T follicular helper cell (primary cell): ENCODE measurements at places on chromosomes 5 and 9.

DNA sequence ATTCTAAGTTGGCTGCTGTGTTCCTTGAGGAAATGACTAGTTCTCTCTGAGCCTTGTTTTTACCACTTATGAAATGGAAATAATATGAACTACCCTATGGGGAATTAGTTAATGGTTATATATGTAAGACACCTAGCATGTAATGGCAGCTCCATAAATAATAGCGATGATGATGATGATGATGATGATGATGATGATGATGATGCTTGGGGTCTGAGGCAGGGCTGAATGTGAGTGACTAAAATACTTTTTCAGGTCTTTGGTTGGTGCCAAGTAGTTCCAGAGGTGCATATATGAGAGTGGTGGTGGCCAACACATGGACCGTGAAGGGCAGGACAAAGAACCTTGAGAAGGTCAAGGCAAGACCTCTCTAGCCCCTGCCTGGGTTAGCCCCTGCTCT, 123.3 kb upstream of the PANK3 start:
- no peak for DNase-seq

DNA sequence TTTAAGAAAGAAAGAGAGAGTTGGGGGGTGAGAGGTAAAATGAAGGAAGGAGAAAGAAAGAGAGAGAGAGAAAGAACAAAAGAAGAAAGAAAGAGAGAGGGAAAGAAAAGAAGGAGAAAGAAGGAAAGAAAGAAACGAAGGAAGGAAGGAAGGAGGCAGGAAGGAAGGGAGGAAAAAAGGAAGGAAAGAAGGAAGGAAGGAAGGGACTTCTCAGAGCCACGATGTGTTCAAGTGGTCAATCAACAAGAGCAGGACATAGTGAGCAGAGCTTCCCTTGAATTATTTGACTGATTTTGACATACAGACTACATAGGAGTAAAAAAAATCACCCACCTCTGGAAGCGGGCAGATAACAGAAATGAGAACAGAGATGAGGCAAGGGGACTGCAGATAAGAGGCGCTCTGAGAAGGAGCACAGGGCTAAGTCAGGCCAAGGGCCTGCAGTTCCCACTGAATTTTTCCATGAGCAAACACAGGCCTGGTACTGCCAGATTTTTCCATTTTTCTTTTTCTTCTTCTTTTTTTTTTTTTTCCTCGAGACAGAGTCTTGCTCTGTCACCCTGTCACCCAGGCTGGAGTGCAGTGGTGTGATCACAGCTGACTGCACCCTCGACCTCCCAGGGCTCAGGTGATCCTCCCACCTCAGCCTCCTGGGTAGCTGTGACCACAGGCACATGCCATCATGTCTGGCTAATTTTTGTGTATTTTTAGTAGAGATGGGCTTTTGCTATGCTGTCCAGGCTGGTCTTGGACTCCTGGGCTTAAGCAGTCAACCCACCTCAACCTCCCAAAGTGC, 77.7 kb upstream of the IL17B start:
- no peak for DNase-seq

DNA sequence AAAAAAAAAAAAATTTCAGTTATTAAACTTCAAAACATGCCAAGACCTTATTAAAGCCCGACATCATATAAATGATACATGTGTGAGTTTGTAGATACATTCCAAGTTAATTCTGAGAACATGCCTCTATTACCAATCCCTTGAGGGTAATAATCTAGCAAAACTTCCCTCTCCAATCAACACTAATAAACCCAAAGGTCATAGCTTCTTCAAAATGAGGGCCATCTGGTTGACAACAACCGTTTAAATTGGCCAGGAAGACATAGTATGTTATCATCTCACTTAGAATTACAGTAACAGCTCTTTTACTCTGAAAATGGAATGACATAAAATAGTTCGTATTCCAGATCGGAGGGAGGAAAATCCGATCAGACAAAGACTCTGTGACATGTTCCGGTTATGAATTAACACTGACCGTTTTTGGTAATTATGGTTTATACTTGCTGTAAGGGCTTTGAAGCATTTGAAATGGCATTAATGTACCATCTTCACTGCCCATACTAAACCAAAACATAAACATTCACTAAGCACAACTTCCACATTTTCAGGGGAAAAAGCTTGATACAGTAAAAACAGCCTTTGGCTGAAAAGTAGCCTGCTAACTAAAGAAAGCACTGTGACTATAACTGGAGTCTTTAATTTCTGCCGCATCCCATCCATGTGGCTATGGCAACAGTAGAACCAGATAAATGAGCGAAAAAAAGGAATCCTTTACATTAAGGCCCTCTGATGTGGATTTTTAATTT, 50.3 kb downstream of the ANKH start:
- DNase-seq, result no peak

DNA sequence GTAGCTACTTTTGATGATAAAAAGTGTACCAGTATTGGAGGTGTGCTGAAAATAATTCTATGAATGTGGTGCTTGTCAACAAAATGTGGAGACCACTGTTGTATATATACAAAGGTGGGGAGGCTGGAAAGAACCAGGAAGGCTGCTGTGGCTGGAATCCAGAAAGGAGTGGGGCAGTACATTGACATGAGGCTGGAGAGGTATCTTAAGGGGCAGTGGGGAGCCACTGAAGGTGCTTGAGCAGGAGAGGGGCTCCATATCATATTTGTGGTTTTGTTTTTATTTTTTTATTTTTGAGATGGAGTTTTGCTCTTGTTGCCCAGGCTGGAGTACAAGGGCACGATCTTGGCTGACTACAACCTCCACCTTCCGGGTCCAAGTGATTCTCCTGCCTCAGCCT, 87.9 kb upstream of the NEURL1B start:
- DNase-seq, result no peak

- DNase-seq, result peak; percentile 39
Measured at GRCh38 chr5:77143998-77144836, 57.1 kb upstream of the ZBED3 start.

DNA sequence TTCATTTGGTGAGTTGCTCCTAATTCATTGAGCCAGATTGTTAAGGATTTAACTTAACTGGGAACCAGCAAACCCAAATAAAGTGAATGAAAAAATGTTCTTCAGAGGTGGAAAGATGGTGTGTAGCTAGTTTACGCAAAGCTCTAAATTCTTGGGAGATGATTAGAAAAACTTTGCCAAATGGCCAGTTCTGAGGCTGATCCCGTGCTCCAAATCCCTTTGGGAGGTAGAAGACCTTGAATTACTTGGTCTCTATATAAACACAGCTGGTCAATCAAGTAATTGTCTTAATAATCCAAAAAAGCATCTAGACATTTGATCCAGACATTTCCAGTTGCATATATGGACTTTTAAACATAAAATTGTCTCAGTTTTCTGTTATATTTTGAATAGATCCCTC, 11.4 kb downstream of the ACTL7B start:
- DNase-seq, result no peak

GRCh38 chr5:77851176-77852067, 75.3 kb upstream of the TBCA start:
- no peak for DNase-seq

DNA sequence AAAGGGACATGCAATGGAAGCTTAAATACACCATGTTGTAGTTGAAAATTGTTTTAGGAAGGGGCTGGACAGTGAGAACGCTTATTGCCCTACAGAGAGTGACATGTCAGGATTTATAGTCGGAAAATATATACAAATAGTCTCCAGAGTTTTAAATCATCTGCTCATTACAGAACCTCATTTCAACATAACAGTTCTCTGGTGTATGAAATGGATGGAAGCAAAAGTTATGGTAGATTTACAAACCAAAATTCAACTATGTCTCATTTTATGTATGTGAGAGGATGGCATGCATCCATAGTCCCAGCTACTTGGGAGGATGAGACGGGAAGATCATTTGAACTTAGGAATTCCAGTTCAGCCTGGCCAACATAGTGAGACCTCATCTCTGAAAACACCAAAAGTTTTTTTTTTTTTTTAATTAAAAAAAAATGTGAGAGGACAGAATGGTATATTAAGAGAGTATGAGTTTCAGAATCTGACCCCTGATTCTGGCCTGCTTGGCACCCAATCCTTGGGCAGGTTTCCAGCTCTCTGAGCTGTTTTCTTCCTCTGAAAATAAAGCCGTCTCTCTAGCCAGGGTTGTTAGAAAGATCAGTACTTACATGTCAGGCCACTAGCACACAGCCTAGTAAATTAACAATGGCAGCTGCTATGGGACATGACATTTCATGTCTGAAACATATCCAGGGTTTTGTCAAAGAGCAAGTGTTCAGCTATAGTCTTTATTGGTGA, 40.1 kb downstream of the IQGAP2 start:
- no peak for DNase-seq

DNA sequence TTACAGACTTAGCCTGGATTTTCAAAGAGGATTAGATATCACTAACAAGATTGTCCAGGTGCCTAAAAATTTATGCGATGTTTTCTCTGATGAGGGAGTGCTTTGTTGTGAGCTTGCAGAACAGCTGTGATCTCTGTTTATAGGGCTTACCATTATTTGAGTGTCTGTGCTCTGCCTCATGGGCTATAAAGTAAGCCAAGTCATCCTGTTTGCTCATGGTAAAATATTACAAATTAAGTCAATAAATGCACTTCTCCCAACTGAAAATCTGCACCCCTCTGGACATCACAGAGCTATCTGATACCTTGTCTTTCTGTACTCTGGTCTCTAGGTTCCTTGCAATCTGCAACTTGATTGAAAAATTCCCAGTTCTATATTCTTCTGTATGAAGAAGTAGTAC, 293.4 kb upstream of the ACTBL2 start:
- no peak for DNase-seq

GRCh38 chr9:137114220-137114612, 317 bp downstream of the DPP7 start:
- DNase-seq, result no peak

- DNase-seq, result no peak
Measured at GRCh38 chr5:111733571-111733970, 23.4 kb downstream of the NREP start.

DNA sequence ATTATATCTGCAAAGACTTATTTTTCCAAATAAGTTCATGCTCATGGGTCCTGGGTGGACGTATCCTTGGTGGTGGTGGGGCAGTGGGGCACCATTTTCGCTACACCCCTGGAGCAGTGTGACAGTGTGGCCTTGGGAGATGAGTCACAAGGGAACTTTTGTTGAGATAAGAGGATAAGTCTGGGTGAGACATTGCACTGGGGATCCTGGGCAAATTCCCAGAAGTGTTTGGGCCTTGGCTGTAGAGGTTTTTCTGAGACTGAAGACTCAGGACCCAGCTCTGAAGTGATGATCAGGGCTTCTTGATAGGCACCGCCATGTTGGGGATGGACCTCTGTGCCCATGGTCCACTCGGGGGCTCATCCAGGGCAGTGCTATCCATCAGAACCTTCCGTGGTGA, 149.4 kb downstream of the MACROH2A1 start:
- DNase-seq, result no peak

GRCh38 chr5:67214707-67215447, 18.3 kb upstream of the CD180 start:
- no peak for DNase-seq

DNA sequence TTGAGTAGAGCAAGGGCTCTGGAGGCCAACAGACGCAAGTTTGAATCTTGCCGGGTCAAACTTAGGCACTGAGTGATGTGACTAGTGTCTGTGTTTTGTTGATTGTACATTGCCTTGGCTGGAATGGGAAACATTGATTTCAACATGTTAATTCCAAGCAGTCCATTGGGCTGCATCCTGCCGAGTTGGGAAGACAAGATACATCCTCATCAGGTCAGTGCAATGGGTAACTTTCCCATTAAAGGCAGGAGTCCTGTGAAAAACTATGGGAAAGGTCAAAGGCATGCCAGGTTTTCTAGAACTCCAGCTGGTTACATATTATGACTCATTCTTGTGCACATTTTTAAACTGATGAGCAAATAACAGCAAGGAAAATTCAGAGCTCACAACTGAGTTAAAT, 126.5 kb upstream of the ABCA1 start:
- DNase-seq, result no peak

GRCh38 chr9:35001803-35002502, 12.4 kb downstream of the DNAJB5 start:
- no peak for DNase-seq

- no peak for DNase-seq
Measured at GRCh38 chr5:90530736-90531487, 1.5 kb upstream of the LYSMD3 start.

- no peak for DNase-seq
Measured at GRCh38 chr5:181173027-181173419, 25.6 kb downstream of the OR2V2 start.

DNA sequence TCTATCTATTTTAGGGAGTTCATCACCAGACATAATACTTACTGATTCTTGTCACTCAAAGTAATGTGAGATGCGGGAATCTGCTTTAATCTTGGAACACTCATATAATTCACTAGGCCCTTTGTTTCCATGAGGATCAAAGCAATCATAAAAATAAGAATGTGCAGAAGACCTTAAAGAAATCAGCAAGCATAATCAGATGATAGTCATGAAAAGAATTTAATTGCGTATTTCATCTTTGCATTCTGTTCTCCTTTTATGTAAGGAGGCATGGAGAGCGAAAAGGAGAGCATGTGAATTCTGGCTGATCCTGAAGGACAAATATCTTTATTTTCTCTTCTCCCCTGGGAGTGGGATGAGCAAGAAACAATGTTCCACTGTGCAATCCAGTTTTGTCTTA, 128.0 kb downstream of the RAB3C start:
- no peak for DNase-seq

GRCh38 chr5:53950621-53951020, 359.8 kb downstream of the ARL15 start:
- DNase-seq, result no peak

DNA sequence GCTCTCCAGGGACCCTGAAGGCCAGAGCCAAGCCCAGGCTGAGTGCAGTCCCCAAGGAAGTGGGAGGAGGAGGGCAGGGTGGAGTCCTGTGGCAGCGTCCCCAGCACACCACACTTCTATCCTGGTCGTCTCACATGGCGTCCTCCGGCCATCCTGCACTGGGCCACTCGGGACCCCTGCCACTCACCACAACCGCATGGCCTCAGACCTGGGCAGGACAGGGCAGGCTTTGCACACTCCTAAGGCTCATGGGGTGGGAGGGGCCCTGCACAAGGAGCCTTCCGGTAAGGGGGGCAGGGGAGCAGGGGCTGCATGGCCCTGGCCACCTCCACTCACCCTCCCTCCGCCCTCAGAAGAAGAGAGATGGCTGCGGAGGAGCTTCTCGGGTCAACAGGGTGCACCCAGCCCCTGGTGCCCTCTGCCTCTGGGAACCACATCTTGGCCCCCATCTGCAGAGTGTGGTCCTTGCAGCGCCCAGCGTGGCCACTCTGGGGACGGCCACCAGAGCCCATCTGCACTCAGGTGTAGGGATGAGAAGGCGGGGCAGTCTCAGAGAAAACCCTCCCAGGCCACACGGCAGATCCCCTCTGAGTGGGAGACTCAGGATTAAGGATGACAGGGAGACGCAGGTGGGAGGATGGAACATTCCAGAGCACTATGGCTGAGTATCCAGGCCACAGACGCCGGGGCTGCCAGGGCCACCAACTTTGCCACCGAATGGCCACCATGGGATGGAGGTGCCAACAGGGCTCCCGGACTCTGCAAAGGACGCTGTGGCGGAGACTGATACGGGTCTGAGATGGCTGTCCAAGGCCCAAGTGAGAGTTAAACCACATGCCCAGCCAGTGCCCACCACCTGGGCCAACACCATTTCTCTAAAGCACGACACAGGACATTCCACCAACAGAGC, 7.6 kb downstream of the TPPP start:
- no peak for DNase-seq
